ENCODE measurements at places on chromosomes 13 and 19.
A peak's percentile ranks its signal among the peaks of the same experiment; 100 is the strongest.

DNA sequence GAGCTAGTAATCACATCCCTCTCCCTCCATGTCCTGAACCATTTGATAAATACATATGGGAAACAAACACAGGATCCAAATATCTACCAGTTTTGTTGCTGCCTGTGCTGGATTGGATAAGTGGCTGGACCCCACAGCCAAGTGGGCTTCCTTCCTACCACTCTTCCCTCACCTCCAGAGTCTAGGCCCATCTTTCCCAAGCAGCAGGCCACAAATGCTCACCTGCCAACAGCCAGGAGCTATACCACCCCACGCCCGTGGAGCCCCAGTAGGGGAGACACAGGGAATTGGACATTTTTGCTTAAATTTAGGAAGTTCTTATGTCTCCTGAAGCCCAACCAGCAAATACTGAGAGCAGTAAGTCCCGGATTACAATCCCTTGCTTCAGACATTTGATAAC lies 55.8 kb downstream of the HSPH1 start:
- DNase-seq: no peak

DNA sequence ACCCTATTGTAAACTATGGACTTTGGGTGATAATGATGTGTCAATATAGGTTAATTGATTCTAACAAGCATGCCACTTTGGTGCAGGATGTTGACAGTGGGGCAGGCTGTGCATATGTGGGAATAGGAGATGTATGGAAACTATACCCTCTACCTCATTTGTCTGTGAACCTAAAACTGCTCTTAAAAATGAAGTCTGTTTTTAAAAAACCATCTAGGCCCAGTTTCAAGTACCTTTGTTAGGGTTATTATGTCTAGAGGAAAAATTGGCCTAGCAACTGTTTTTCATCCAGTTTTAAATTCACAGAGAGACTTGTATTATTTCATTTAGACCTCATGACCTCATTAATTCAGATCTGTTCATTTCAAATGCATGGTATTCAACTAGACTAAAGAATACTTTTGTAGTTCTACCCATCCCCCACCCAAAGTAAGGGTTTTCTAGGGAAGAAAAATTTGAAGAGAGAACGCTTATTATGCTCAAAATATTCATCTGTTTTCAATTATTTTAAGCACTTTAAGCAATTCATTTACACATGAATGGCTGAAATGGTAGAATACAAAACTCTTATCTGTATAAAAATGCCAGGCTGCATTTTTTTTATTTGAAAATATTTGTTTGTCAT lies 1781.9 kb upstream of the MIR17HG start:
- DNase-seq: no peak

DNA sequence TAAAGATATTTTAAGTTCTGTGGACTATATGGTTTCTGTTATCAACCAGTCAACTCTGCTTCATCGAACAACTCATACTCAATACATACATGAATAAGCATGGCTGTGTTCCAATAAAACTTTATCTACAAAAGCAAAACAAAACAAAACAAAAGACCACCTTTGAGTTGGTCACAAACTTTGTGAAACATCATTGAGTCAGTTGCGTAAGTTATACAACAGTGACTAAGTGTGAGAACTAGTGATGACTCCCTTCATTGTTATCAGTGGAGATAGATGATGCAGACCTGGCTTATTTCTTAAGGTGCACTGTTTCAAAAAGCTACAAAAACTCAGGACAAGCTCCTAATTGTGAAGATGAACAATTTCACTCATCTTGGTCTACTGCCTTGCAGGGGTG lies 14.5 kb upstream of the KLK4 start:
- DNase-seq: no peak

DNA sequence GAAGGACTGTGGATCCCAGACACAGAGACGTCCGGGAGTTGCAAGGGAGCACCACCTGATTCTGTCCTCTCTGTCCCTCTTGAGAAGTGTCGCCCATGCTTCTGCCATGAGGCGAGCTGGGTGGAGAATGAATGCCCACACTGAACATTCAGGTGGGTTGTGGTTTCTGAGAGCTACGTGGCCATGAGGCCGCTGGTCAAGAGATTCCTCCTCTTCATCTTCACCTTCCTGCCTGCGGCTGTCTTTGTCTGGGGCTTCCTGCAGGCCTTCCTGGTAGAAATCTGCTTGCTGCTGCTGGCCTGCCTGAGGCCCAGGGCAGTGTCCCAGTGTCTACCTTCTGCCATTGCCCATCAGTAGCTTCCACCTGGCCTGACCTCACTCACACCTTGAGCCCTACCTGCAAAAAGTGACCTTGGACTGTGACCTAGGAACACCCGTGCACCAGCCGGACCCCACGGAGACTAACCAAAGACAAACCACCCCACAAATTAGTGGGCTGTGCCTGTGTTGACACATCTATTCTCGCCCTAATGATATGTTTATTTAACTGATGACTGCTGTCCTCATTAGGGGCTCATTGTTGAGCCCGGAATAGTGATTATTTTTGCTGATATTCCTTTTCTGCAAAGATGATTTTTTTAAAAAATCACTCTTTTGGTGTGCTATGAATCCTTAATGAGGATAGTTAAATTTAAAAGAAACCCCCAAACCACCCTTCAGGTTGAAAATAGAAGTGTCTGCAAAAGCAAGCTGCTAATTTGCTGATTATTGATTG lies 38.7 kb upstream of the ZNF536 start:
- DNase-seq: no peak

- DNase-seq: no peak
Measured at GRCh38 chr13:97120346-97120745, 101.8 kb upstream of the MBNL2 start.

- no peak for DNase-seq
Measured at GRCh38 chr13:101149735-101150384, 266.4 kb downstream of the NALCN start.

GRCh38 chr13:25686831-25687470 lies 315.2 kb downstream of the ATP8A2 start:
- DNase-seq: no peak

- DNase-seq: no peak
Measured at GRCh38 chr13:50460358-50460757, 383.1 kb downstream of the DLEU7 start.

- DNase-seq: no peak
Measured at GRCh38 chr19:50573741-50574461, 5.7 kb upstream of the LRRC4B start.

- DNase-seq: no peak
Measured at GRCh38 chr19:10013834-10014618, 743 bp downstream of the RDH8 start.

- DNase-seq: peak; percentile 79
Measured at GRCh38 chr13:49976314-49977258, 20.3 kb upstream of the TRIM13 start.

DNA sequence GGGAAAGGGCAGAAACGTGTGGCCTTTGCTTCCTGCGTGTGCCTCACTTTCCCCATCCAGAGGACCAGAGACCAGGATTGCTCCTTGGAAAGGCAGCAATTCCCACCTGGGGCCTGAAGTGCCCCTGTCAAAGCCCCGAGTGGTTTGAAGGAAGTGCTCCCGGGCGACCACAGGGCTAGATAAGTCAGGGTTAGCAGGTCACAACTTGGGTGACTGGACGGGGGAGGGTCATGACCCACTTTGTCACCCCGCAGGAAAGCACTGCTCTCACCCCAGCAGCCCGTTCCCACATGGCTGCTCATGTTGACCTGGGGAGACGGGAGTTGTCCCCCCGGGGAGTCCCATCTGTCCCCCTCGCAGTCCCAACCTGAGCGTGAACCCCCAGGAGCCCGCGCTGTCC lies 459 bp downstream of the PRAM1 start:
- DNase-seq: no peak

- DNase-seq: no peak
Measured at GRCh38 chr19:43332058-43332922, 21.2 kb upstream of the CD177 start.

DNA sequence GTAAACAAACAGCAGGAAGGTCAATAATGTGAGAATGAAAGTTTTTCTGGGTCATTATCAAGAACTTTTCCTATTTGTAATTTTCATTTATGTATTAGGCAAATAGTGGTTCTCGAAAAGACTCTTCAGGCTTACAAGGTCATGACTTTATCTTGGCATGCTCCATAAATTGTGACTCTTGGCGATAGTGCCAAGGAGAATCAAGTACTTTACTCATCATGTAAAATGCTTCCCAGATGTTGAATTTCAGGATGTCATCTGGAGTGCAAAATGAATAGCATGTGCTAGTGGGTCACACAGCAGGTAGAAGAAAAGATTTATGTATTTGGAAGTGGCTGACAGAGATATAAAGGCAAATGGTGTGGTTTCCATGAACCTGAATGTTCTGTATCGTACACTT lies 1492.7 kb upstream of the PCDH20 start:
- DNase-seq: no peak

GRCh38 chr19:21210037-21210621 lies 68.3 kb downstream of the ZNF431 start:
- DNase-seq: no peak

DNA sequence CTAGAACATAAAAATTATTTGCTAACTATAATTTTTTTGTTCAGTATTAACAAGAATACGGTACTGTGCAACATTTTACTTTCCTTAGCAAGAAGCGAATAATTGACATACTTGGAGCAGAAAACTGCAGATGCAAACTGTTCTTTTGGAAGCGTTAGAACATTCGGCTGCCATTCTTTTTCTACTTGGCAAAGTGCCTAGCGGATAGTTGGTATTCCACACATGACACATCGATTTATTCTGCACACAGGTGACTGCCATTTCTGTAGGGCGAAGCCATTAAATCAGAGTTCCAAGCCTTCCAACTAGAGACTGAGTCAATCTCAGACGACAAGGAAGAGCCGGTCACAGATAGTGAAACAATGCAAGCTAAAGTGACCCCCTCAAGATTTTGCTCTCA lies 117.4 kb downstream of the TRPC4 start:
- DNase-seq: no peak

DNA sequence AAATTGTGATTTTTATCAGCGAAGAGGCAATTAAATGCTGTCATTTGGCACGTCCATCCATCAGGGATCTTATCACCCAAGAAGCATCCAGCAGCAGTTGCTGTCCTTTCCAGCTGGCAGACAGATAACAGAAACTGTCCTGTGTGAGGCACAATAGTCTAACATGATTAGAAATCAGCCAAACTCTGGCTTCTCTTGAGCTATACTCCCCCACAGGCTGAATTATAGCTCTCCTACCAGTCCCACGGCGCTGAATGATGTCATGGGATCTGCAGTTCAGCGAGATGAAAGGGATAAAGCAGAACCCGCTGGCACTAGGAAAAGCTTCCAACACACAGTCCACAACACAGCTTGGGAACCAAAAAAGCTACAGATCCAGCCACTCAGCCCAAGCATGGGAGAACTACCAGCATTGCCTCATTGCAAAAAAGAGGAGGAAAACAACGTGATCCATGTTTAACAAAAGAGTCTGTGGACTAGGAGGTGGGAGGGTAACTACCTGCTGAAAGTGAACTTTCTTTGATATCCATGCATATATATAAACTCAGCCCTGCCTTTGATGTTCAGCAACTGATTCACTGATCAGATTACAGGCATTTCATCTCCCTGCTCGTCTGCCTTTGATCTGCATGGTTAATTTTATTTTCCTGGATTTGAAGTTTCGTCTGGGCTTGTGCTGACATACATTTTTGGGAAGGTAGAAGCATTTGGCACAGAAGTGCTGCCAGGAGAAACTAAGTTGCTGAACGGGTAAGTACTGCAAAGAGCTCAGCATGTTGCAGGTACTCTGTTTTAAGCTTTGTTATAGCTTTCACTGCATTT lies at the start of gene TNFRSF19:
TNFRSF19 (plus strand) TSS at position 314 of the 822 bp plus-strand sequence. CDS start 19,772 bp downstream, outside the sequence.
- DNase-seq: no peak

- no peak for DNase-seq
Measured at GRCh38 chr19:34499155-34499834, 17.7 kb downstream of the WTIP start.

DNA sequence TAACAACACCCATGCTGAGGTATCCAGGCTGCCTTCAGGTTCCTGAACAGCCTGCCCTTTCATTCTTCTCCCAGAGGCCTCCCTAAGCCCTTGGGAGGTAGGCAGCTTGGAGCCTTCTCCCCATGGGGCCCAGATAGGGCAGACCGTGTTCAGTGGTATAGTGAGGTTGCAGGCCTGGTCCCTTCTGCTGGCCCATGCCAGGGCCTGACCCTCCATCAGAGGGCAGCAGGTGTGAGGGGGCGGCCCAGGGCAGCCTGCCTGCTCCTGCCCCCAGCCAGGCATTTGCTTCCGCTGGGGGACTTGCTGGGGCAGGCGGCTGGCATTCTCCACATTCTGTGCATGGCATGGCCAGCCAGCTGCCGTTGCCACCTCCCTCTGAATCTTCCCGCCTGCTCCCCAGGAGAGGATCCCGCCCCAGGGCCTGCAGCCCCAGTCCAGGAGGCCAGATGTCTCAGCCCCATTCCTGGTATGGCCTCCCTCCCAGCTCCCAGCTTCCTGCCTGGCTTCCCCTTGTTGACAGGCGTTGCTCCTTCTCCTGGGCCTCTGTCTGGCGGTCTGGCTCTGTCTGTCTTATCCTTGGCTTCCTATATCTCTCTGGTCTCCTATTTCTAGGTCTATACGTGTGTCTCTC lies 8.9 kb downstream of the CIC start:
- no peak for DNase-seq

GRCh38 chr13:48411841-48412531 lies 927 bp downstream of the LPAR6 start:
- DNase-seq: no peak

GRCh38 chr19:30131246-30131645 lies 189.2 kb downstream of the URI1 start:
- DNase-seq: no peak

- no peak for DNase-seq
Measured at GRCh38 chr19:46192992-46193650, 36.4 kb upstream of the IGFL1 start.

GRCh38 chr19:16473875-16474392 lies 2.2 kb upstream of the EPS15L1 start:
- DNase-seq: no peak

- no peak for DNase-seq
Measured at GRCh38 chr19:2423915-2424685, 3.3 kb downstream of the TIMM13 start.

GRCh38 chr13:99740251-99740979 lies 231.2 kb downstream of the ZIC5 start:
- DNase-seq: no peak

GRCh38 chr13:27236478-27236877 lies 14.9 kb upstream of the RPL21 start:
- DNase-seq: no peak

DNA sequence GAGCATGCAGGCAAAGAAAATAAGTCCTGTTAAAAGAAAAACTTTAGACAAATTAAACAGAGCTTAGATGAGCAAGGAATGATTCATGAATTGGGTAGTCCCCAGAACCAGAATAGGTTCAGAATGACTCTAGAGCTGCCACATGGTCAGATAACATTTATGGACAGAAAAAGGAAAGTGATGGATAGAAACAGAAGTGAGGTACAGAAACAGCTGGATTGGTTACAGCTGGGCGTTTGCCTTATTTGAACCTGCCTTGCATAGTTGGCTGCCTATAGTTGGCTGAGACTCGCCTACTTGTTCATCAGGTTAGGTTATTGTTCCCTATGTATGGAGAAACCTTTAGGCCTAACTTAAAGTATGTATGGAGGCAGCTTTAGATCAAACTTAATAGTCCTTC lies 35.4 kb downstream of the WDFY2 start:
- DNase-seq: no peak

GRCh38 chr19:5951338-5951861 lies 26.5 kb downstream of the RANBP3 start:
- DNase-seq: peak; percentile 54

GRCh38 chr19:18416778-18417249 lies 2.4 kb upstream of the SSBP4 start:
- peak; percentile 92 for DNase-seq

GRCh38 chr13:112204346-112205327 lies 137.7 kb downstream of the SOX1 start:
- no peak for DNase-seq

- DNase-seq: no peak
Measured at GRCh38 chr13:49351871-49352270, 92.0 kb downstream of the CAB39L start.

GRCh38 chr19:5990289-5990797 lies 12.4 kb upstream of the RANBP3 start:
- no peak for DNase-seq
